ENCODE measurements at places on chromosomes 1 and 21. TPM values are rescaled to one million over a fixed set of nuclear protein-coding genes. Genes with fewer than 3 reads are reported as not detected.
A peak's percentile ranks its signal among the peaks of the same experiment; 100 is the strongest.

Gene CDC14A
- total RNA-seq, result 12.2 TPM

Gene CYP4Z1
- not detected for total RNA-seq

Gene HSPA13
- total RNA-seq, result 50.2 TPM

Gene DDR2
- total RNA-seq, result 0.21 TPM

Gene TMOD4
- 0.69 TPM for total RNA-seq

Gene RPE65
- not detected for total RNA-seq

Gene OR6K3
- not detected for total RNA-seq

Gene TNFRSF8
- 15.7 TPM for total RNA-seq

Gene ADCY10
- total RNA-seq, result 0.11 TPM

Gene ASPM
- 49.5 TPM for total RNA-seq

Gene MPL
- total RNA-seq, result not detected

Gene LYPD8
- total RNA-seq, result not detected

Gene FBXO2
- 2.1 TPM for total RNA-seq

Gene DIRAS3
- total RNA-seq, result 0.16 TPM

Gene PGLYRP3
- not detected for total RNA-seq

- no peak for DNase-seq
Observed at GRCh38 chr21:45279446-45280177, 8.1 kb downstream of the POFUT2 start.

GRCh38 chr1:65946960-65947359 is 154.3 kb downstream of the PDE4B start:
- DNase-seq, result no peak

GRCh38 chr1:228105270-228105995 is 2.3 kb upstream of the C1orf35 start:
- no peak for DNase-seq

- DNase-seq, result no peak
Observed at GRCh38 chr1:156612666-156613065, 6.5 kb upstream of the HAPLN2 start.

- no peak for DNase-seq
Observed at GRCh38 chr1:74681851-74682250, 8.3 kb upstream of the ERICH3 start.

GRCh38 chr1:168917309-168917708 is 188.3 kb upstream of the DPT start:
- no peak for DNase-seq

GRCh38 chr1:53402891-53403655 is 56.1 kb upstream of the DMRTB1 start:
- DNase-seq, result no peak

GRCh38 chr1:1889847-1890505 is 911 bp downstream of the GNB1 start:
- peak; percentile 64 for DNase-seq

DNA sequence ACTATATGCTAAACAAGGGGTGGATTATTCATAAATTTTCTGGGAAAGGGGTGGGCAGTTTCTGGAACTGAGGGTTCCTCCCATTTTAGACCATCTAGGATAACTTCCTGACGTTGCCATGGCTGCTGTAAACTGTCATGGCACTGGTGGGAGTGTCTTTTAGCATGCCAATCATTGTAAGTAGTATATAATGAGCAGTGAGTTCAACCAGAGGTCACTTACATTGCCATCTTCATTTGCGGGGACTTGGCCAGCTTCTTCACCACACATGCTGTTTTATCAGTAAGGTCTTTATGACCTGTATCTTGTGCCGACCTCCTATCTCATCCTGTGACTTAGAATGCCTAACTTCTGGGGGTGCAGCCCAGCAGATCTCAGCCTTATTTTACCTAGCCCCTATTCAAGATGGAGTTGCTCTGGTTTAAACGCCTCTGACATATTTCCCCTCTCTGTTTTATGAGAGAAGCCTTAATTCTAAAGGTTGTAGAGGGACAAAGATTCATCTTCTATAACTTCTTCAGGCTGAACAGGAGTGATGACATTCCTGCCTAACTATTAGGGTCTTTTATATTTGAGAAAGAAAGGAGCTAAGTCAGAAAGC is 60.4 kb downstream of the DIP2A start:
- DNase-seq, result no peak

DNA sequence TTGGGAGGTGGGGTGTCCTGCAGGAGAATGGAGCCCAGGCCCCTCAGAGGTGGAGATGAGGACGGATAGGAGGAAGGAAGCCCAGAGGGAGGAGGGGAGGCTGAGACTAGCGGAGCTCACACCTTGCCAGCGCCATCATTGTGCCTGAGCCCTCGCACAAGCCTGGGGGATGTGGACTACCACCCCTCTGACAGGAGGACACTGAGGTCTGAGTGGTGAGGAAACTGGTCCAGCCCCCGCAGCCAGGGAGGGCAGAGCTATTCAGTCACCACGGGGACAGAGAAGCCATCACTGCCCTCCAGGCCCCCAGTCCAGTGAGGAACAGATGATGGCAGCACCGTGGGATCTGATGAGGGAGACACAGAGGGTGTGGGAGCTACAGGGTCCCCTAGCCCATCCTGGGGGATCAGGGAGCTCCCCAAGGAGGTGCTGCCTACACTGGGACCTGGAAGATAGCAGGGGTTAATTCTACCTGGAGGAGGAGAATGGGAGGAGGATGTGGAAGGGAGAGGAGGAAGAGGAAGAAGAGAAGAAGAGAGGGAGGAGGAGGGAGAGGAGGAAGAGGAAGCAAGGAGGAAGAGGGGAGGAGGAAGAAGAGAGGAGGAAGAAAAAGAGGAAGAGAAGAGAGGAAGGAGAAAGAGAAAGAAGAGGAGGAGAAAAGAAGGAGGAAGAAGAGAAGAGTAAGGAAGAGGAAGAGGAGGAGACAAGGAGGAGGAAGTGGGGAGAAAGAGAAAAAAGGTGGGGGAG is 31.0 kb downstream of the MATN1 start:
- DNase-seq, result no peak

- DNase-seq, result peak; percentile 81
Observed at GRCh38 chr1:6347641-6348487, 45.7 kb downstream of the ACOT7 start.

GRCh38 chr1:23699280-23700179 is 7.9 kb downstream of the RPL11 start:
- DNase-seq, result peak; percentile 36

GRCh38 chr1:98323906-98324358 is 337.6 kb upstream of the SNX7 start:
- peak; percentile 6 for DNase-seq

DNA sequence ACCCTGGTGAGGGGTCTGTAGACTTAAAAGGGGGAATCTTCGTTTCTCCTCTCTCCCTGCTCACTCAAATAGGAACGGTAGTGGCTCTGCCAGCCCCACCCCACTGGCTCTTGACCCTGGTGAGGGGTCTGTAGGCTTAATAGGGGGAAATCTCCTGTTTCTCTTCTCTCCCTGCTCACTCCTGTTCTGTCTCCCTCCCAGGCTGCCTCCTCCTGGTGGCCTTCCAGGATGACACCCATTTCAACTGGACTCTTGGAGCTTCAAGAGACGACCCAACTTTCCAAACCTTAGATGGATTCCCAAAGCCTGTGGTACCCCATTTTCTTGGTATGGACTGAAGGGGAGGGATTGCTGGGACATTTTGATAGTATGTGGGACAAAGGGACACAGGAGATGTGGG is 1.4 kb upstream of the EPHB2 start:
- no peak for DNase-seq

DNA sequence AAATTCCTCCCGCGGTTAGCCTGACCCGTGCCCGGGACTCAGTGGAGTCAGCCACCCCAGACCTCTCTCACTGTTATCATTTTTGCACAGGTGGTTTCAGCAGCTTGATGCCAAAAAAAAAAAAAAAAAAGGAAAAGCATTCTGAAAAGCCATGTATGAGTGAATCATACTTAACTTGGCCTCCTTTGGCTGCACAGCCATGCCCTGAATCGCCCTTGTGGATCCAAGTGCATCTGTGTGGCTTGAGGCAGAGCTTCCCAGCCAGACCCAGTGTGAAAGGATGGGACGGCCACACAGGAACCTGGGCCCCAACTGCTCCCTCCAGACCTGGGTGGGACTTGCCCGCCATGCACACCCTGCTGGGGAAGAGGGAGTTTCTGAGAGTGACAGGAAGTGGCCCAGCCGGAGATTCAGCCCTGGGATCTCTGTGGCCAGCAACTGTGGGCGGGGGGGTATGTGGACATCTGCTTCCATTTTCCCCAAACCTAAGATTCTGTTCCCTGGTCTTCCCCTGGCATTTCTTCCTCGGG is 8.6 kb downstream of the YBEY start:
- DNase-seq, result no peak

DNA sequence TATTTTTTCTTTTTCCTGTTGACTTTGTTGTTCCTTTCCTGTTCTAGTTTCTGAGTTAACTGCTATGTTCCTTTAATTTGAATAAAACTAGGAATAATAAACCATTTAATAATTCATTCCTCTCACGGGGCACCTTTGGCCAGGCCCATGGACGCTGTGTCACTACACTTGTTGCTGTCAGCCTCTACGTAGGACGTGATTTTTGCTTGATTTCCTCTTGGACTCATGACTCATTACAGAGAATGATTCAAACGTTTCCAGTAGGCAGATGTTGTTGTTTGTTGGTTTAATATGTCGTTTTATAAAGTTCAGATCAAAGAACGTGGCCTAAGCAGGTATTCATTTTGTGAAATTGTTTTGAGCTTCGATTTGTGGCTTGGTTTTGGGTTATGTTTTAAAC is 9.1 kb upstream of the SLC19A1 start:
- DNase-seq, result peak; percentile 72

DNA sequence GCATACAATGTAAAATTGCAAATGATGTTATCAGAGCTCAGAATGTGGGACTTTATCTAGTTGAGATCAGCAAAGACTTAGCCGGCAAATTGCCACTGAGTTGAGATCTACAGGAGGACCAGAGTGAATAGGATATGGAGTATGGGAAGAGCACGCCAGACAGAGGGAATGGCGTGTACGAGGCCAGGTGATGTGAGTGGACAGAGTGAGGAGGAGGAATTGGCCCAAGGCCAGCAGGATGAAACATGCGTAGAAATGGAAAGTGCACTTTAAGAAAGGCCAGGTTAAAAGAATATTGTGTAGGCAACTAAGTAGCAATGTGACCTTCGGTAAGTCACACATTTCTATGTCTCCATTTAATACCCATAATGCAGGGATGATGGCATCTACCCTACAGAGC is 211.0 kb downstream of the ZP4 start:
- DNase-seq, result no peak

DNA sequence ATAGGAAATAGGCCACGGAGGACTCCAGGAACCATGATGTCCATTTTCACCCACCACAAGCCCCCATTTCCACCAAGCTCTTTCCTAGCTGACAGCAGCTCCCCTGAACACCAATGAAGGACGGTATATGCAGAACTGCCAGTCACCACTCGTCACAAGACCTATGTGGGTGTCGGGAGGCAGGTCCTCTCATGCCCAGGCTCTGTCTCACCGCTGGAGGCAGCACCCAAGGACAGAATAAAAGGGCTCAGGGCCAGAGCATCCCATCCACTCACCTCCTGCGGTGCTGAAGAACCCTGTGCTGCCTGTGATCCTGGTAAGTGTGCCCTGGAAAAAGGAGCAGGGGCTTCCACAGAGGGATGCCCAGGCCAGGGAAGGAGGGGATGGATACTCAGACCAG is at the start of gene LCE1F:
Gene LCE1F (plus strand): TSS at position 266 of the 400 bp plus-strand sequence. CDS start 1,232 bp downstream, outside the sequence.
- no peak for DNase-seq

DNA sequence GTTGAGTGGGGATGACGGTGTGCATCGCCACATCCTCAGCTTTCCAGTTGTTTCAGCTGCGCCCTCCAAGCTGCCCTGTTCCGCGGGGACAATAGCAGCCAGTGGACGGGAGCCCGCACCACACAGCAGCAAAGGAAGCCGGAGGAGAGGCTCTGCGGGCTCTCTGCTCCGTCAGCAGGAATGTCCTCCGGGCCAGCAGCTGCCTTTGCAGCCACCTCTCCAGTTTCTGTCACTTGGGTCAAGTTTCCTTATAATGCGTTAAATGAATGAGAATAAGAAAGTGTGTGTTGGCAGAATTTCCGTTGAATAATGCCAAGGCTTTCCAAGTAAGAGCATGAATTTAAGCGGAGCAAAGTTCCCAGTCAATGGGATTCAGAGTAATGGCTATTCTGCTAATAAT is 263.3 kb downstream of the KIF26B start:
- no peak for DNase-seq

GRCh38 chr1:183238071-183238470 is 52.0 kb downstream of the LAMC2 start:
- DNase-seq, result no peak

- no peak for DNase-seq
Observed at GRCh38 chr1:116157096-116157495, 45.9 kb downstream of the MAB21L3 start.

DNA sequence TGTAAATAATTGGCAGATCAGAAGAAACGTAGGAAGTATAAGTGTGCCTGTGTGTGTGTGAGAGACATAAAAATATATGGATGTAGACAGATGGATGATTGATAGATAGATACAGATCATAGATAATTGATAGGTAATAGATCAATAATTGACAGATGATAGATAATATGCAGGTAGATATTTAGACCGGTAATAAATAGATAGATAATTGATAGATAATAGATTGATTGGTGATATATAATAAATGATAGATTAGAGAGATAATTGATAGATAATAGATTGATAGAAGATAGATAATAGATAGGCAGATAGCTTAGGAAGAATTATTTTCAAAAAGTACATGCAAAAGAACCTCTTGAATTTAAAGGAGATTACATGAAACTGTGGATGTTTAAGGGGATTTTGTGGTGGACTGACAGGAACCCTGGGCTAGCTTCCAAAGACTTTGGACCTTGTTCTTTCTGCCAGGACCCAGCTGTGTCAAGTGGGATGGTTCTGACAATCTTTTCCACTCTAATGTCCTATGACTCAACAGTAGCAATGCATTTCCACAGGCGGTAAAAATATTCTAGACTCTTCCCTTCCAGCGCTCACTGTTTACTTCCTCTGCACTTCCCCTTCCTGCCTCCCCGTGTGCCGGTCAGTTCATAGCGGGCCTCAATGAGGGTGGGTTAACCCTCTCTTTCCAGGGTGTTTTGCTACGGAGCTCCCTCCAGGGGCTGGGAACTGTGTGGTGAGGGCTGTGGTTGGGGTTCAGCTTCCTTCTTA is 39.4 kb downstream of the KCNJ15 start:
- no peak for DNase-seq

GRCh38 chr1:179591592-179592580 is at the start of gene TDRD5:
Gene TDRD5 (plus strand): TSS chr1:179591832. CDS start chr1:179592616, 784 bp downstream.
- peak; percentile 7 for DNase-seq

GRCh38 chr1:60152891-60153290 is 79.3 kb upstream of the C1orf87 start:
- no peak for DNase-seq

GRCh38 chr1:81679942-81680341 is 120.8 kb upstream of the ADGRL2 start:
- DNase-seq, result no peak

GRCh38 chr1:239951511-239952140 is 140.1 kb upstream of the FMN2 start:
- peak; percentile 76 for DNase-seq

- no peak for DNase-seq
Observed at GRCh38 chr1:174217787-174218574, 58.7 kb downstream of the RABGAP1L start.
